PC-3 (cell line): ENCODE measurements at places on chromosomes 7 and 10.
A peak's percentile ranks its signal among the peaks of the same experiment; 100 is the strongest.

GRCh38 chr7:33773053-33773452, 132.3 kb upstream of the BMPER start:
- peak; percentile 87 for DNase-seq

GRCh38 chr10:48526011-48526821, 78.7 kb downstream of the ARHGAP22 start:
- DNase-seq, result no peak

DNA sequence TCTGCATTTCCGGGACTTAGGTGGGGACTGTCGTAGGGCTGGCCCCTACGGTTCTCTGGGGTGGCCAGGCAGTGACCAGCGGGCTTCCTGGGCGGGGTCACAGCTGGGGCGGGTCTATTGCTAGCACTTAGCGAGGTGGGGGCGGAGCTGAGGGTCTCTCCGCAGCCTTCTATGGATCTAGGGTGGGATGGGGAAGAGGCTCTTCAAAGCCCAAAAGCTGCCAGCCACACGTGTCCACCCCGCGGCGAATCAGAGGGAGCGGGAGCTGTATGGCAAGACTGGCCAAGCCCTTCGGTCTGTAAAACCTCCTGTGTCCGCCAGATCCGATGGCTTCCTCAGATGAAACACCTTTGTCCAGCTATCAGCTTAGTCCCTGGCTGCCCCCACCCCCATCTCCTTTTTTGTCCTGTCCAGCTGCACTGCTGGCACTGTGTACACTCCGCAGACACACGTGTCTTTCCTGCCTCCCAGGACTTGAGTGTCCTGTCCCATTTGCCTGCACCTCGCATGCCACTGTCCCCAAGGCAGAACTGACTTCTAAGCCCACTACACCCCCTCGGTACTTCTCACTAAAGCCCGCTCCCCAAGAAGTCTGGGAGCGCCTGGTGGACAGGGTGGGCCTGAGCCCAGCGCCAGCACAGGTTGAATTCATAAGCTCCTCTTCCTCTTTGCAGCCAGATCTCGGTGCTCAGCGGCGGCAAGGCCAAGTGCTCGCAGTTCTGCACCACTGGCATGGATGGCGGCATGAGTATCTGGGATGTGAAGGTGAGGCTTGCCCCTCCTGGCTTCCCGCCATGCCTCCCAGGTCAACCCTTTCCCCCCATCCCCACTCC, 14.8 kb downstream of the PDAP1 start:
- DNase-seq, result no peak

GRCh38 chr10:61452655-61453641, at the start of gene TMEM26:
Gene TMEM26 (minus strand): TSS chr10:61453381. CDS start chr10:61453081, 300 bp downstream.
- no peak for DNase-seq

DNA sequence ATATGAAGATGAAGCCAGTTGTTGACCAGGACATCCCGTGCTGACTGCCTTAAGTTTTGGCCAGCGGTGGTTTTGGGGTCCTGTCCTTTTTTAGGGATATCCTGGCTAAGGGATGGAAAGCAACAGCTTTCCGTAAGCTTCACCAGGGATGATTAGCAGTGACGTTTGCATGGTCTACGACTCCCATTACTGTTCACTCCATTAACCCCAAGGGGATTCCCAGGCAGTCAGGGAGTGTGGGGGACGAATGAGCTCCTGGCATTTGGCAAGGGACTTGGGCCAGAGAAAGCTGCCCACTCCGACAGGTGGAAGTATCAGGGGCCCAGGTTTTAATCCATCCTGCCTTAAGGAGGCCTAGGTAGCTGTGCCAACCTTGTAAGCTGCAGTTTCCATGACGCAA, 66.8 kb downstream of the ITGB1 start:
- no peak for DNase-seq

DNA sequence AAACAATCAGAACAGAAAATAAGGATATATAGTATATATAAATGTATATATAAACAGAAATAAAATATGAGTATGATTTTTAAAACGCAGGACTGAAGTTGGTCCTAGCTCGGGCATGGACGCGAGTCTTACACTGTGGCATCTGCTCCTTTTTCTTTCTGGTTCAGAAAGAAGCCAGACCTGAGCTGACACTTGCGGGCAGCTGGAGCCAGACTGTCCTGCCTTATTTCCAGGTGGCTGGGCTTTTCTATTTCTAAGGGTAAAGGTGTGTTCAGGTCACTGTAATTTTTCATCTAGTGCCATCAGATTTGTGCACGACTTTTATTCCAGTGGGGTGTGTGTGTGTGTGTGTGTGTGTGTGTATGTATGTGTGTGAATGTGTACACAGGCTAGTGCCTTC, 166.4 kb downstream of the GALNT17 start:
- DNase-seq, result no peak

DNA sequence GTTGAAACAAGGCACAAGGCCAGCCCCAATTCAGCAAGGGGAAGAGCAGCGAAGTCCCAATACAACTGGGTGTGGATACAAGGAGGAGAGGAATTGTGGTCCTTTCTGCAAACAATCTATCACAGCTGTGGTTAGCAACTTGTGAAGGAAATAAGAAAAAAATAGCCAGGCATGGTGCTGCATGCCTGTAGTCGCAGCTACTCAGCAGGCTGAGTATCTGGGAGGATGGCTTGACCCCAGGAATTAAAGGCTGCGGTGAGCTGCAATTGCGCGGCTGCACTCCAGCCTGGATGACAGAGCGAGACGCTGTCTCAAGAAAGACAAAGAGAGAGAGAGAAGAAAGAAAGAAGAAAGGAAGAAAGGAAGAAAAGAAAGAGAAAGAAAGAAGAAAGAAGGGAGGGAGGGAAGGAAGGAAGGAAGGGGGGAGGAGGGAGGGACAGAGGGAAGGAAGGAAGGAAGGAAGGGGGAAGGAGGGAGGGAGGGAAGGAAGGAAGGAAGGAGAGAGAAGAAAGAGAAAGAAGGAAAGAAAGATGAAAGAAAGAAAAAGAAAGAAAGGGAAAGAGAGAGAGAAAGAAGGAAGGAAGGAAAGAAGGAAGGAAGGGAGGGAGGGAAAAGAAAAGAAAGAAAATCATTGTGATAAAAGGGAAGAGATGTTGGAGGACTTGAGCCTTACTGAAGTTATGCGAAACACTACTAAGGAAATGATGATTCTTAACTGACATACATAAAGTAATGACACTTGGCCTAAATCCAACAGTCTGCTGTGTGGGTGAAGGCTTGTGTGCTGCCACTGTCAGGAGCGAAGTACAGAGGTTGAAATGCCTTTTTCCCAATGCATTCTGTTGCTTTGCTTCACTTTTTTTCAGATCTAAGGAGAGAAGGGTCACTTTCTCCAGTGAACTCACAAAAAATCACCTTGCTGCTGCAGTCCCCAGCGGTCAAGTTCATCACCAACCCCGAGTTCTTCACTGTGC, 117.0 kb upstream of the STK17A start:
- peak; percentile 25 for DNase-seq

DNA sequence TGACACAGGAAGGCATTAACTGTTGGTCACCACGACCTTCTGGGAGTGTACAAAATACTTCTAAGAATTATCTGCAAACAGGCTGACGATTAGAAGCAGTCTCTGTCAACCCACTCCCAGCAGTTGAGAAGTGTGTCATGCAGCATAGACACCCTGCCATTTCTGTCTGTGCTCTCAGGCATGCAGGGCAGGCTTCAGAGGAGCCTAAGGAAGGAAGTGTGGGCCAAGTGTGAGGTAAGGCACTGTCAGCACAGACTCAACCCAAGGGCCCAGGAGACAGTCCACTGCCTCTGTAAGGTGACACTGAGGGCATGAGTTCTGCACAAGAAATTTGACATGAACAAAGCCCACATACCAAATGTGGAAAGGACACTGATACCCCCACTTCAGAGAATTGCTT, 109.0 kb upstream of the VIPR2 start:
- DNase-seq, result no peak

DNA sequence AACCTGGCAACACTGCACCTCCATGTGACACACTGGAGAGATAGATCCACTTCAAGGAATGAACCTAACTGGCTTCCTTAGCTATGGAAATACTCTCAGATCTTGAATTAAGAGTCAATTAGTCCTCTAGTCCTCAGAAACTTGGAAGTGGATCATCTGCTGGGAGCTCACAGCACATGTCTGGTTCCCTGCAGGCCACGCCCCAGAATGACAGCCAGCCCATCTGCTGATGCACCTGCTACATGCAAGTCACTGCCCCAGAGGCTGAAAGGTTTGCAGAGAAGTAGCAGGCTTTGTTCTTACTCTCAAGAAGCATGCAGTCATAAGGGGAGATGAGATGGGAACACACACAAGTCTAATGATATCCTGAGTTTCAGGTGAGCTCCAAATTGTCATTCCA, 275.9 kb downstream of the SKAP2 start:
- DNase-seq, result no peak

DNA sequence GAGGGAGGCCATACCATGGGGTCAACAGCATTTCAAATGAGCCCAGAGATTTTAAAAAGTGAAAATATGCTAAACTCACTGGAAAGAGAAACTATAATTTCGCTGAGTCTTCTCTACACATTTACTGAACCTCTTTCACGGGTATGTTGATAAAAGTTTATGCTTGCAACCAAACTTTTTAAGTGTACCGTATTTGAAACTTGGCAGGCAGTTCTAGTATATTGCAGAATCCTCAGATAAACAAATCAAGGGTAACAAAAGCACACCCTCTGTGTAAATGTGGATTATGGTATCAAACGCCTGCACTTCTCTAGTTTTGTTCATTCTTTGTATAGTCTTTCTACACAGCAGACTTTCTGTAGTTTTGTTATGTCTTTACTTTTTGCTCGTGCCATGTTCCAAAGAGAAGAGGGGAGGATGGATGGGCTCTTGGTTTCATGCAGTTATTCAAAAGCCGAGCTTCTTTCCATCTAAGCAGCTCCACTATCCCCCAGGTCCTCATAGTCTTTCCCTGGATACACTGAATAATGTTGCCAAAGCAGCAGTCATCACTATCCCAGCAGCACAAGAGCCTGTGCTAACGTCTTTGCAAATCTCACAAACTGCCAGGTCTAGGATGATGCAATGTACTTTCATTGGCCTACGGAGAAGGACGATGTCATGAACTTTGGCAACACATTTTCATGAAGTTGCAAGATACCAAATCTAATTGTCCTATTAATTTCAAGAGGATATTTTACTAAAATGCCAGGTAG, 131.2 kb downstream of the MPP7 start:
- DNase-seq, result no peak

DNA sequence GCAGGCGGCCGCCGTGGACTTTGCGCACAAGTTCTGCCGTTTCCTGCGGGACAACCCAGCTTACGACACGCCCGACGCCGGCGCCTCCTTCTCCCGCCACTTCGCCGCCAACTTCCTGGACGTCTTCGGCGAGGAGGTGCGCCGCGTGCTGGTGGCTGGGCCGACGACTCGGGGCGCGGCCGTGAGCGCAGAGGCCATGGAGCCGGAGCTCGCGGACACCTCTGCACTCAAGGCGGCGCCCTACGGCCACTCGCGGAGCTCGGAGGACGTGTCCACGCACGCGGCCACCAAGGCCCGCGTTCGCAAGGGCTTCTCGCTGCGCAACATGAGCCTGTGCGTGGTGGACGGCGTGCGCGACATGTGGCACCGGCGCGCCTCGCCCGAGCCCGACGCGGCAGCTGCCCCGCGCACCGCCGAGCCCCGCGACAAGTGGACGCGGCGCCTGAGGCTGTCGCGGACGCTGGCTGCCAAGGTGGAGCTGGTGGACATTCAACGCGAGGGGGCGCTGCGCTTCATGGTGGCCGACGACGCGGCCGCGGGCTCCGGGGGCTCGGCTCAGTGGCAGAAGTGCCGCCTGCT, 14.1 kb downstream of the SH2B2 start:
- no peak for DNase-seq

DNA sequence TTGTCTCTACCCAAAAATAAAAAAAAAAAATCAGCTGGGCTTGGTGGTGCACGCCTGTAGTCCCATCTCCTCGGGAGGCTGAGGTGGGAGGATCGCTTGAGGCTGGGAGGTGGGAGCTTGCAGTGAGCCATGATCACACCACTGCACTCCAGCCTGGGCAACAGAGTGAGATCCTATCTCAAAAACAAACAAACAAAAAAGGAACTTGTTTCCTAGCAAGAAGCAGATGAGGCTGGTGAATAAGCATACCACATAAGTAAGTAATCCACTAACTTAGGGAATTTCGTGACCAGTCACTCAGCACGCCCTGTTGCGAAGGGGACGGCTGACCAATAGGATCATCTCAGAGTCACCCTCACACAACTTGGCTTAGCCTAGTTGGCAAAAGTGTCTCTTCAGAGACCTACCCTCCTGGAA, 64.6 kb downstream of the CUX1 start:
- DNase-seq, result peak; percentile 91

- DNase-seq, result no peak
These were observed 43.4 kb upstream of the TARP start for GRCh38 chr7:38316733-38317360.

DNA sequence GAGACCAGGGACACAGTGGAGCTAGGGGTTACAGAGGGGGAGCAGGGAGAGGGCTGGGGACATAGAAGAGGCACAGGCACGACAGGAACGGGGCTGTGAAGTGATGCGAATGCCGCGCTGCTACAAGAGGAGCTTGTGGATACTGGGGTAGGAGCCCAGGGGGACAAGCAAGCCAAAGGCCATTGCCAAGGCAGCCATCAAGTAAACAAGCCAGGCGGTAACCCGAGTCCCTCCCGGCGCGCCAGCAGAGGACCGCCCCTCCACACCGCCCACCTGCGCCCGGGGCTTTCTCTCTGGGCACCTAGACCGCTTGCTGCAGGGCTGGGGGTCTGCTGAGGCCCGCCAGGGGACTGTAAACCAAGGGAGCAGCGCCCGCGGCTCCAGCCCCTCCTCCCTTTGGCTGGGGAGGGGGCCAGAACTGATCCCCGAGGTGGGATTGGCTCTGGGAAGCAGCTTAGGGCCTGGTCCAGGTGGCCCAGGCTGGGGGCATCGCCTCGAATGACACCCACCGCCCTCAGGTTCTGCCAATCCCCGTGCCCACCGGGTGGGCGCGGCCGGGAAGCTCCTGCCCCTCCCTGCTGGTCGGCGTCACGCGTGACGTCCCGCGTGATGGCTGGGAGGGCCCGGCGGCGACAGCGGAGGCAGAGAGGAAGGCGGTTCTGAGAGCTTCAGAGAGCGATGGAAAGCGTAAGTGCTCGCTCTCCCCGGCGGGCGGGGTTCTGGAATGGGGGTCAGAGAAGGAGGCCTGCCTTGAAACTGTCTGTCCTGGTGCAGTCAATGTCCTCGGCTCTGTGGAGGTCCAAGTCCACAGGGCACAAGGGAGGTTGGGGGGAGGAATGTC, 982 bp downstream of the SFXN3 start:
- DNase-seq, result peak; percentile 48

DNA sequence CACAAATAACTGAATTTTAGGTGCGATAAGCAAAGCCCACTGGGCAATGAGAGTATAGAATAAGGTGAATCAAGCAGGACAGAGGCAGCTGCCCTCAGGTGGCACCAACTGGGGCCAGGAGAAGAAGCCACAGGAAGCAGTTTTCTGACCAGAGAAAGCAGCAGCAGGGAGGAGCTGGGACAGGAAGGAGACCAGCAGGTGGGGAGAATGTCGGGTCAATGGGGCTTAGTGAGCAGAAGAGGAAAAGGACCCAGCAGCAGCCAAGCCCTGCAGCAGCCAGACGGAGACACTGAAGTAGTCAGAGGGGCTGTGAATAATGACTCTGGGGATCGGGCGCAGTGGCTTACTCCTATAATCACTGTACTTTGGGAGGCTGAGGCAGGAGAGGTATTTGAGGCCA, 209.6 kb upstream of the SH2B2 start:
- DNase-seq, result no peak

DNA sequence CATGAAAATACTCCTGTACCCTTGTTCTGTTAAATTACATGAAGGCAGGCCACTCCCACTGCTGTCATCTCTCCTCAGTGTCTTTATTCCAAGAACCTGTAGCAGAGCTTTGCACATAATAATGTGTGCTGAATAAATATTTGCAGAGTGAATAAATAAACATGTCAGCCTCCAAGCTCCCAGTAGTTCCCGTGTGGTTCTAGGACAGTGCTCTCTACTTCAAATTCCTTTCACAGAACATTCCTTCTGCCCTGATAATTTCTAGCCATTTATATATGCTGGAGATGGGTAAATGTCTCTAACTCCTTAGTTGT, 20.3 kb upstream of the HYAL4 start:
- DNase-seq, result peak; percentile 77
